ENCODE measurements at places on chromosomes 3 and 15.

GRCh38 chr3:30914696-30915095 lies 20.2 kb upstream of the GADL1 start:
- no peak for DNase-seq

DNA sequence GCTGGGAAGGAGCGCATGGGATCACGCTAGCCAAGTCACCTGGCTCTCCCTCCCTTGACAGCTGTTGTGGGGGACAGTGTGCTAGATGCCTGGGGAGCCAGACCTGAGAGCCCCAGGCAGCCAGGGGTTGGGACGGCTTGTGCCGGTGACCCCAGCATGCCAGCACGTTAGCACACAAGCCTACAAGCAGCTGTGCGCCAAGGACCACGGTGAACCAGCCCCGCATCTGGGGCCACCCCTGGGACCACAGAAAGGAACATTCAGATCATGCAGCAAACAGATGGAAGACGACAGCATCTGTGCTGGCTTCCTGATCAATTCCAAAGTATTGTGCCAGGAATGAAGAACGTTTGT lies 64.8 kb downstream of the NTRK3 start:
- DNase-seq: no peak

- no peak for DNase-seq
These were observed 257.0 kb downstream of the LSAMP start for GRCh38 chr3:116188231-116188785.

GRCh38 chr3:196988241-196989029 lies 19.8 kb upstream of the PIGZ start:
- DNase-seq: no peak

DNA sequence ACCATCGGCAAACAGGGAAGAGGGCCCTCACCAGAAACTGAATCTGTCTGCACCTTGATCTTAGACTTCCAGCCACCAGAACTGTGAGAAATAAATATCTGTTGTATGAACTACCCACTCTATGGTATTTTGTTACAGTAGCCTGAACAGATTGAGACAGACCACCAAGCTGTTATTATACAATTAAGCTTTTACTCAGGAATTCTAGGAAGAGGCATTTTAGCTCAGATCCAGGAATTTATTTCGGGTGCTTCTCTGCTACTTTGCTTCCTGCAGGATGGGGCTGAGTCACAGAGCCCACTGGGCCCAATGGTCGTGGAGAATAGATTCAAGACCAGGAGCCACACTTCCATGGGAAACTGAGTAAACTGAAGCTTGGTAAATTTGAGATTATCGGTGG lies 145.5 kb upstream of the PFN2 start:
- DNase-seq: no peak

Data from stimulated activated CD4-positive, alpha-beta T cell treated with anti-CD3 and anti-CD28 coated beads, TNF-alpha, amount 100 ng/mL, for 1 hour (primary cell).